NCI-H446 treated with DMSO at 0.1 percent for 48 hours (cell line): ENCODE measurements at places on chromosomes 1 and 21.

GRCh38 chr21:42518626-42519025, 5.0 kb downstream of the SLC37A1 start:
- no peak for DNase-seq

DNA sequence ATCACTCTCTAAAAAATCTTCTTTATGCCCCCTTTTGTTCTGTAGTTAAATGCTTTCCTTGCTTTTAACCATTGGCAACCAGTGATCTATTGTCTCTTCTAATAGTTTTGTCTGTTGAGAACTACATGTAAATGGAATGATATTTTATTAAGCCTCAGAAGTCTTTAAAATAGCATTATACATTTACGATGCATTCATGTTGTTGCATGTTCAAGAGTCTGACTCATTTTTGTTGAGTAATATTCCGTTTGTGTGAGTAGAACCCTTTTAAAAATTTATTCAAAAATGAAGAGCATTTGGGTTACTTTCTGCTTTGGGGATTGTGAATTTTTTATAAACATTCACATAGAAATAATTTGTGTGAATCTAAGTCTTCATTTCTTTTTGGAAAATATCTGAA, 1352.9 kb downstream of the NCAM2 start:
- DNase-seq, result no peak

DNA sequence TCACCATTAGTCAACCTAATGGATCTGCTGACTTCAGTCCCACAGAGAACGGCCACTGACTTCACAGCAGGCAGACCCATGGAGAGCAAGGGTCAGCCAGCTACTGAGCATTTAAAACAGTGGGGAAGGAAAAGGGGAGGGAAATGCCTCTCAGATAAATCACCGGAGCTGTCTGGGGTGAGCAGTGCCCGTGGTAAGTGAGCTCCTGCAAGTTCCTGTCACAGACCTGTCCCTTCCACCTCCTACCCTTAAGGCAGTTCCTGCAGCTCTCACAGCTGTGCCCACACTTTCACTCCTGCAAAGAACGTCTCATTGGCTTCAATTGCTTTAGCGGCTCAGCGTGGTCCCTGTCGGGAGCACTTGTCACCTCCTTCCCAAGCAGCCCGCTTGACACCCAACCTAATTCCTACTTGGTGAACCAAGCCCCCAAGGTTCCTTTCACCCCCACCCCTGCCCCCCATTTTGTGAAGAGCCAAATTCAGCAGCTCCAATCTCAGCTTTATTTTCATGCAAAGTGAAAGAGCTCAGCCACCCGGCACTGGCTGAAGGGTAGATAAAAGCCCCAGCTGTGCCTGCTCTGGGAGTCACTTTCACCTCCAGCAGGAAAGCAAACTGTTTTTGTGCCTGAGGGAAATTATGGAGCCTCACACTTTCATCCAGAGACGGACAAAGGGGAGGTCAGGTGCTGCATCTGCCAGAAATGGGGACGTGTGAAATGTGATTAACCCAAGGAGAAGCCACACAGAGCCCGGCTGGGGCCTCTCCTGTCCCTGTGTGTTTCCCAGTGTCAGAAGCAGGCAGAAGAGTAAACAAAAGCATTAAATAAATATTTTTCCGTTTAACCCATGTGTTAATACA, 306.2 kb downstream of the TTLL7 start:
- DNase-seq, result no peak

DNA sequence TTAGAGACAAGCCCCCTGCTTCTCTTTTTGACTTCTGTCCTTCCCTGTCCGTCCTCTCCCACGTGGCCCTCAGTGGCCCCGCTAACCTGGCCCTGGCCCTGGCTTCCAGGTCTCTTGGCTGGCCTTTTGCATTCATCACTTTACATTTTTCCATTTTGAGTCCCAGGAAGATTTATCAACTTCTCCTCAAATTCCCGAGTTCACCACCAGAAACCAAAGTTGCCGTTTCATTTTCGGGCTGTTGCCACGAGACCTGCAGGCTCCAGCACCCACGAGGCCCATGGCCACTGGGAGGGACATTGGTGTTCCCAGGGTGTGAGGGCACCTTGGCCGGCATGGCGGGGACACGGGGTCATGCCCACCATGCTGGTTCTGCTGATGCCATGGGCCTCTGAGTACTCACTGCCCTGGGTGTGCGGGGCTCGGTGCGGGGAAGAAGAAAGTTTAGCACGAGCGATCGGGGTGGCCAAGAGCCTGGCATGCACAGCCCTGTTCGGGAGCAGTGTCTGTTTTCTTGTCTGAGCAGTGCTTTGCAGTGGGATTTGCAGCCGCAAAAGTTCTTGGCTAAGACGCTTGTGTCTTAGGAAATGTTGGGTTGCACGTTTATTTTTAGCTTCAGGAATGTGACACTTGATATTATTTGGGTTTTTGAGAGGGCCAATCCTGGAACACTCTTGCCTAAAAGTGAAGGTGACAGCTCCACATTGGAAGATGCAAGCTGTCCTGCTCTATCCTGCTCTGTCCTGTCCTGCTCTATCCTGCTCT, 40.4 kb upstream of the ADARB1 start:
- DNase-seq, result no peak

GRCh38 chr1:156157966-156158365, 4.6 kb downstream of the SEMA4A start:
- no peak for DNase-seq

DNA sequence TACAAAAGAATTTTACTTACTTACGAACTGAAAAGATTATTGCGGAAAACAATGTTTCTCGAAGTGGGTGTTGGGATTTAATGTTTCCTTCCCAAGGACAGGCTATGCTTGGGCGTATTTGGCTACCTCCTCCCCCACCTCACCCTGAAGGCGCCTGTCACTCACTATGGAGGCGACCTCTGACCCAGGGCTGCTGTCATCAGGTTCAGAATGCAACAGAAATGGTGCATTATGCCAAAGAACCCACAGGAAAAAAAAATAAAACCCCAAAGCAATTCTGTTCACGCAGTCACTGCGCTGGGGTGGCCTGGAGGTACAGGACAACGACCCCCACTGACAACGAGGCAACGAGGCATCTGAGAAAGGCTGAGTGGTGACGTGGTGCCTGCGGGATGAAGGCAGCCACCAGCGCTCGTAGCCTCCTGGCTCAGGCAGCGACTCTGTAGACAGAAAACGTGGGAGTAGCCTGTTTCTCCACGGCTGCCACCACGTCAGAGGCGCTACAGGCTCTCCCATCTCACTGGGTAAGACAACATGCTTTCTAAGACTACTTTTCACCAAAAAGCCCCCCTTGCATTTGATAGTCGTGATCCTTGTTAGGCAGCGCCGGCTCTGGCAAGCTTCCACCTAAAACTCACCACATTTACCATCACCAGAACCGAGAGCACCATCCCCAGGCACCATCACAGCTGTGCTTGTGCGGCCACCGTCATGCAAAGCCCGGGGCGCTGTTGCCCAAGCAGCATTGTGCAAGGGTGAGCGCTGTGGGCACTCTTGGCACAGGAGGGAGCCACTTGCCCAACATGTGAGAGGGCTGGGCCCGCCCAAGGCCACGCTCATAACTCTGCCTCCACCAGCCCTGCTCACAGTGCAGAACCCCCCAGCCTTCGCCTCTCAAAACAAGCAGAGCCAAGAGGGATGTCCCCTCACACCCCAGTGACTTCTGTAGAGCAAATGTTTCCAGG, 14.3 kb downstream of the NADK start:
- no peak for DNase-seq

DNA sequence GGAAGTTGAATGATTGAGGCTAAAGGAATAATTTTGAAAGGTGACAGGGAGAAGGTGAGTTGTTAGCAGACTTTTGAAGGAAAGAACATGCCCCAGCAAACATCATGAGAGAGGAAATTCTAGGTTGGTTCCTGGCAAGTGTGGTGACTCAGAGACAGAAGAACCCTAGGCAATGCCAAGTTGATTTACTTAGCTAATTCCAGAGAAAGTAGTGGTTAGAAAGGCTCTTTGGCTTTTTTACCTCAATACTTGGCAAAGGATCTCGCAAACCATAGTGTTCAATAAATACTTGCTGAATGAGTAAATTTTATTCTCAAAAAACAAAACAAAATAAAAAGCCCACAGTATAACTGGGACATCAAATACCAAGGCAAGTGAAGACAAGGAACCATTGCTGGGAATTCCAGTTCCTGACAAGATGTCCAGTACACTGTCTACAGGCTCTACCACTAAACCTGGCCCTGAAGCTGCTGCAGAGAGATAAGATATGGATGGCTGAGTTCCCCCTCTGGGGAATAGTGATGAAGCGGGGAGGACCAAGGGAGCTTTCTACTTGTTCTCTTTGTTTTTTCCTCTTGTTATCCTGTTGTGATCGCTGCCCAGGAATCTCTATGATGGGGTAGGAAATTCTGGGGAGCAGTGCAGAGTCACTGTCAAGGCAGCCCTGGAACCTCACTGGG, 48.2 kb downstream of the IL12RB2 start:
- no peak for DNase-seq

DNA sequence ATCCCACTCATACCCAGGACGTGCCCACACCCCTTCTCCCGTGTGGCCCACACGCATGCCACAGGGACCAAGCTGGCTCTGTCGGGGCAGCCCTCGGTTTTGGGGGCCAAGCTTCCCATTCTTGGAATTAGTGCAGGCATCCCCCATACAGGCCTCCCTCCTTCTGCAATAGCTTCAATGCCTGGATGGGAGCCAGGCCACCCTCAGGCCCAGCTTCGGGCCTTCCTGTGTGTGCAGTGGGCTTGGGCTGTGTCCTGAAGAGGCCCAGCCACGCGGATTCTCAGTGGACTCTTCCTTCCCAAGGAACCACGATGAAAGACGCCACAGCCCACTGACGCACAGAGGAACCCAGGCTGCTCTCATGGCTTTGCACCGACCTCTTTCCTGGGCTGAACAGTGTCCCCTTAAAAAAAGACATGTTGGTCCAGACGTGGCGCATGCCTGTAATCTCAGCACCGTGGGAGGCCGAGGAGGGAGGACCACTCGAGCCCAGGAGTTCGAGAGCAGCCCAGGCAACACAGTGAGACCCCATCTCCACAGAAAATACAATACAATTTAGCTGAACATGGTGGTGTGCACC, 3.4 kb downstream of the KRTAP10-11 start:
- no peak for DNase-seq
